ENCODE measurements at places on chromosomes 1 and 21.
A peak's percentile ranks its signal among the peaks of the same experiment; 100 is the strongest.

- H3K4me3 ChIP-seq: no peak overlapping the region
- H3K4me1 ChIP-seq: peaks cover 69% of the 10 kb centered on the region
- H3K36me3 ChIP-seq: no peaks in the 10 kb centered on the region
- peak overlapping the region; percentile 40 for H3K27ac ChIP-seq
These were observed 368.1 kb upstream of the ADGRL2 start for GRCh38 chr1:81432654-81433109.

DNA sequence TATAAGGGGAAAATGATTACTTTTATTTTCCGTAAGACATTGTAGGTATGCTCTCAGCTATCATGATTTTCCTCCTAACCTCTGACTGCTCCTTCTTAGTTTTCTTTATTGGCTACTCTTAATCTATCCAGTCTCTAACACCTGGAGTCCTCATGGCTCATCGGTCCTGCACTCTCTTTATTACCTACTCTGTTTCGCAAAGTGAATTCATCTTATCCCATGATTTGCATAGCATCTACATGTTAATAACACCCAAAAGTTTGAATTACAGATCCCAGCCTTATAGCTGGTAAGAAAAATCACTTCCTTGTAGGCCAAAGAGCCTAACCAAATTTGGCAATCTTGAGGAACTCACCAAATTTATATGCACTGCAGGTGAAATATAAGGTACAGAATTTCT is 136.3 kb downstream of the CDC42BPA start:
- H3K36me3 ChIP-seq: peaks cover 3% of the 10 kb centered on the region
- peaks cover 24% of the 10 kb centered on the region for H3K4me1 ChIP-seq
- H3K27ac ChIP-seq: no peak overlapping the region
- no peak for DNase-seq
- H3K27me3 ChIP-seq: no peaks in the 10 kb centered on the region

- H3K4me1 ChIP-seq: peaks cover 9% of the 10 kb centered on the region
- no peaks in the 10 kb centered on the region for H3K36me3 ChIP-seq
These were observed 1.0 kb downstream of the FTCD start for GRCh38 chr21:46154155-46154954.

GRCh38 chr21:33348706-33349105 is 23.9 kb downstream of the IFNAR1 start:
- H3K4me1 ChIP-seq: no peaks in the 10 kb centered on the region
- H3K27ac ChIP-seq: no peak overlapping the region
- H3K27me3 ChIP-seq: no peaks in the 10 kb centered on the region

DNA sequence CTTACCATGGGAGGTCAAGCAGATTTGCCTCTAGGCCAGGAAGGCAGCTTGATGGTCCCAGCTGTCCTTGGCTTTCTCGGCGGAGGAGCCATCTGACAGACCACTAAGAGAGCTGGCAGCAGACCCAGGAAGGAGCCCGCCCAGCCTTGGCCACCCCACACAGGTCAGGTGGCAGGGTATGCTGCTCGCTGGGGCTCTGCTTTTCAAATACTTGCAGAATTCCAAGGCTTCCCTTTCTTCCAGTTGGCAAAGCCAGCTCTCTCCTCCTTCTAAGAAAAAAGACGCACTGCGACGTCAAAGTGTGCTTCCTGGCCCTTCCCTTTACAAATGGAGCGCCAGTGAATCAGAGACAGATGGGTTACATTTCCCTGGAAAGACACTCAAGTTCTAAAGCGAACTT is 229.4 kb downstream of the CACNA1E start:
- H3K27ac ChIP-seq: no peak overlapping the region
- DNase-seq: no peak
- H3K4me1 ChIP-seq: peaks cover 36% of the 10 kb centered on the region

GRCh38 chr1:178004926-178005391 is 35.1 kb upstream of the SEC16B start:
- H3K4me1 ChIP-seq: peaks cover under 1% of the 10 kb centered on the region
- H3K36me3 ChIP-seq: no peaks in the 10 kb centered on the region
- H3K27ac ChIP-seq: no peak overlapping the region
- no peak overlapping the region for H3K4me3 ChIP-seq

- H3K4me1 ChIP-seq: peaks cover 55% of the 10 kb centered on the region
- peak overlapping the region; percentile 72 for H3K4me3 ChIP-seq
- H3K36me3 ChIP-seq: peaks cover 11% of the 10 kb centered on the region
- peaks cover 10% of the 10 kb centered on the region for H3K27me3 ChIP-seq
These were observed 1.4 kb downstream of the MOV10 start for GRCh38 chr1:112675728-112676381.

DNA sequence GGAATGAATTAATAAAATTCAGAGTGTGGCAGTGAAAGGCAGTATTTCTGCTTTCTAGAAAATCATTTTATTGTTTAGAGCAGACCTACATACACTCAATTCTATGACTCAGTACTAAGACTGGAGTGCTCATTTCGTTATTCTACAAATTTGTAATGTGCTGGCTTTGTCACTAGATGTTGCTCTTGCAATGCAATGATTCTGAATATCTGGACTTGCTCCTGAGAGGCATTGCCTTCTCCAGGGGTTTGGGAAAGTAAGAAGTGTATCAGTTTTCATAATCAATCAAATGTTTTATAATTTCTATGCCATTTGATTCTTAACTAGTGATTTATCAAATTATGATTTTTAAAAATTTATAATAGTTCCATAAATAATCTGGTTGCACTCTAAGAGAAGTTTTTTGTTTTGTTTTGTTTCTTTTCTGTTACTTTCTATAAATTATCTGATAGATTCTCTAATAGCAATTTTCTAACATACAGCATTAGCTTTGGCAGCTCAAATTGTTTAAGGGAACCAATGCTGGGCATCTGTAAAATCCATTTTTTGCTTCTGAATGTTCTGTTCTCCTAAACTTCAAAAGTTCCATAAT is 280.5 kb upstream of the SGIP1 start:
- H3K36me3 ChIP-seq: no peaks in the 10 kb centered on the region
- no peak for DNase-seq
- no peak overlapping the region for H3K27ac ChIP-seq
- H3K27me3 ChIP-seq: no peaks in the 10 kb centered on the region
- no peak overlapping the region for H3K4me3 ChIP-seq

GRCh38 chr1:163074716-163075284 is 5.6 kb downstream of the RGS4 start:
- H3K27me3 ChIP-seq: no peaks in the 10 kb centered on the region
- H3K36me3 ChIP-seq: no peaks in the 10 kb centered on the region
- H3K4me3 ChIP-seq: no peak overlapping the region
- no peak for DNase-seq
- H3K27ac ChIP-seq: no peak overlapping the region
- peaks cover 2% of the 10 kb centered on the region for H3K4me1 ChIP-seq

DNA sequence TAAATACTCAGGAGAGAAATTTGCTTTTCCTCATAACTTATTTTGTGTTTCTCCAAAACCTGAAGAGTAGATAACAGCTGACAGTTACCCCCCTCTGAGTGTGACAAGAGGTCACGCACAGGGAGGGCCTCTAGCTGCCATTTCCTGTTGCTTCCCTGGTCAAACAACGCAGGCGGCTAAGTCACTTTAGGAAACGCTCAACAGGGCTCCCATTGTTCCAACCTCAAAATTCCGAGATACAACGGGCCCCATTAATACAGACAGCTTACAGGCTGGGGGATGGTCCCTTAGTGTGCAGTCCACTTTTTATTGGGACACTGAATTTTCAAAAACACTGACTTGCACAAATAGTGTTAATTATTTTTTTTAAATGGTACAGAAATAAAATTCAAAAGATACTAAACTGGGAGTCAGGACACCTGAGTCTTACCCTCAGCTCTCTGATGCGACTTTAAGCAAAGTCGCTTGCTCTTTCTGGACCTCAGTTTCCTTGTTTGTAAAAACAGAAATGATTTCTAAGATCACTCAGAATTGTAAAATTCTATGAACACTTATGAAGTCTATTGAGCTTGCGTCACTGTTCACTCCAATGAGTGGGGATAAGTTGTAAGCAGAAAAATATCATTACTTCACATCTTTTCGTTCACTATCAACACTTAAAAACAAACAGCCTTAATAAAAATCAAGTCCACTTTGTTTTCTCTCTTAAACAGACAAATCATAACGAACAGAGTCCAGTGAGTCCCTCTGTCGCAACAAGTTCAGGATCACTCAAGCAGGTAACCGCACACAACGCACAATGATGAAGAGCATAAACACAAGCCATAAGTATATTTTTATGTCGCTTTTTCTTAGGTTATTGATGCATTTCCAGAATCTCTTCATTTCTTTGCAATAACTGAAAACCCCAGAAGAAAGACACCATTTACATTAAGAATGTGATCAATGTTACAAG is 13.5 kb downstream of the LZIC start:
- H3K4me1 ChIP-seq: peaks cover 42% of the 10 kb centered on the region
- no peaks in the 10 kb centered on the region for H3K27me3 ChIP-seq
- H3K27ac ChIP-seq: peak overlapping the region; percentile 97
- peak; percentile 41 for DNase-seq
- H3K4me3 ChIP-seq: peak overlapping the region; percentile 29
- peaks cover 22% of the 10 kb centered on the region for H3K36me3 ChIP-seq

DNA sequence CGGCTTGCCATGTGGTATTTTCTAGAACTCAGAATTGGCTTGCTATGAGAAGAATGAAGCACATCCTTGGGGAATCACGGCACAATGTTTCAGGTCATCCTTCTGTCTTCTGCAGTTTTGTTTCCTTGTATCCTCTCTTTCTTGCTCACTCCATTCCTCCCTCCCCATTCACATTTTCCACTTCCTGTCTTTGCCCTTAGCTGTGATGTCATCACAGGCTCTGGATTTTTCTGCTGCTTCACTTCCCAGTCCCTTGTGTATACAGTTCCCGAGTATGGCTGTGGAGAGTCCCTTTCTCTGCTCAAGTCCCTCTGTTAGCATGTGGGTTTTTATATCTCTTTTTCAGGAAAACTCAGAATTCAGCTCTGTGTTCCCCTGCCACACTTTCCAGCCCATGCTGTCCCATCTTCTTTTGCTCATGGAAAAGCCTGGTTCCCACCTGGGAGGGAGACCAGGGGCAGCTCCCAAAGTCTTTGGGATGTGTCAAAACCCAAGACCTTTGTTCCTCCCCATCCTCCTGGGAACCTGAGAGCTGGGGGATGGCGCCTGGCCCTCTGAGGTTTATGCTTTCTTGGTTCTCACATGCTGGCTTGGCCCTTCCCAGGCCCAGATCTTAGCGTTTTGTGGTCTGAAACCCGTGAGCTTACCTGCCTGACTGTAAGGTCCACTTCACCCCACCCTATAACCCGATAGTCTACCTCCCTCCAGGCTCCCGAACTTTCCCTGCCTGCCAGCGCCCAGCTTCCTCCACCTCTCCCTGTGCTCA is 4.8 kb upstream of the RGS16 start:
- no peak overlapping the region for H3K4me3 ChIP-seq
- H3K4me1 ChIP-seq: peaks cover 48% of the 10 kb centered on the region
- peaks cover 79% of the 10 kb centered on the region for H3K27me3 ChIP-seq
- no peaks in the 10 kb centered on the region for H3K36me3 ChIP-seq

DNA sequence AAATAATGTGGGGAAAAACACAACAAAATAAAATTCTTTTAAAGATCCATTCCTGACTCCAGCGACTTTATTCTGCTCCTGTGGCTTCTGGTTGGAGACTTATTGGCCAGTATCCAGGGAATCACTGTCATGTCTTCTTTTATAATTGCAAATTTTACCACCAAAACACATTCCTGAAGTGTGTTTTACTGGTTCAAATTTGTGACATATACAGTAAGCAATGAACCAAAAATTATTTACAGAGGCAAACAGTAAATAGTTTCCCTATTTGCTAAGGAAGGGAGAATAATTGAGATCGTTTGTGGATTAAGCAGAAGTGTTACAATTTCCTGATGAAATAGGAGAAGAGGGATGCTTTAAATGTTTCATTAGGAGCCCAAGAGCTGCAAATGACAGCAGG is 118.7 kb downstream of the ZNF281 start:
- H3K36me3 ChIP-seq: no peaks in the 10 kb centered on the region
- peaks cover 45% of the 10 kb centered on the region for H3K27me3 ChIP-seq
- no peak overlapping the region for H3K4me3 ChIP-seq
- H3K4me1 ChIP-seq: peaks cover 14% of the 10 kb centered on the region
- no peak overlapping the region for H3K27ac ChIP-seq

GRCh38 chr1:157844089-157844830 is 2.7 kb upstream of the CD5L start:
- no peak overlapping the region for H3K4me3 ChIP-seq
- H3K27ac ChIP-seq: no peak overlapping the region
- H3K36me3 ChIP-seq: no peaks in the 10 kb centered on the region
- no peak for DNase-seq
- no peaks in the 10 kb centered on the region for H3K4me1 ChIP-seq

DNA sequence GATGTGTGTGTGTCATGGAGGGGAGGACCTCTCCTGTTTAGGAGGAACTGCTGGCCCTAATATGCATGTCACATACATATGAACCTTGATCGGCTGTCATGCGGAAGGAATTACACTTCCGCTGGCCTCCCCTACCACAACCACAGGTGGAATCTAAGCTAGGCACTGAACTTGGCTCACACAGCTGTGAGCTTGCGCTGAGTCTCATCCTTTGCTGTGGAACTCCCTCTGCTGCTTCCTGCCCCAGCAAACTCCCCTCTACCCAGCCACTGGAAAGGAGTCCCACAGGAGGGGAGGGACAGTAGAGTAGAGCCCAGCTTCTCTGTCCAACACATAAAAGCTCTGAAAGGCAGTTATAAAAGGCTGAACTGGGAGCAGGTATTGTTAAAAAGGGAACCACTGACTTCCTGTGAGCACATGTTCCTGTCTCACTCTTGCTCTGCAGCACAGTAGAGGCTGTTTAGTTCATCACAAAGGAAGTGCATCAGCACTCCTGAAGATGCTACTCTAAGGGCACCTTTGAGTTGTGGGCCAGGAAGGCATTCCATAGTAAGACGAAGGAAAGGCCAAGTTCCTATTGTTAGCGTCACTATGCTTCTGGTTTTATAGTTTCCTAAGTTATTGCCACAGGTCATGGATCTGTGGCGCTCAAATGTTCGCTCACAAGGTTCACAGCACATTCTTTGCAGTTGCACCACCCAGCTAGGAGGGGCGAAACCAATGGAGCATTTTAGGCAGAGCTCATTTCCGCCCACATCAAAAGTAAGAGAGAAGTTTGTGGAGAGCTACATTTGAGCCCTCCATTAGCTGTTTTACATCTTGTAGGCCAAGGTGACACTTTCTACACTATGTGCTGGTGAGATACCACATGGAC is 17.7 kb upstream of the PTPRC start:
- peaks cover 9% of the 10 kb centered on the region for H3K4me1 ChIP-seq
- no peak overlapping the region for H3K4me3 ChIP-seq
- no peak overlapping the region for H3K27ac ChIP-seq

DNA sequence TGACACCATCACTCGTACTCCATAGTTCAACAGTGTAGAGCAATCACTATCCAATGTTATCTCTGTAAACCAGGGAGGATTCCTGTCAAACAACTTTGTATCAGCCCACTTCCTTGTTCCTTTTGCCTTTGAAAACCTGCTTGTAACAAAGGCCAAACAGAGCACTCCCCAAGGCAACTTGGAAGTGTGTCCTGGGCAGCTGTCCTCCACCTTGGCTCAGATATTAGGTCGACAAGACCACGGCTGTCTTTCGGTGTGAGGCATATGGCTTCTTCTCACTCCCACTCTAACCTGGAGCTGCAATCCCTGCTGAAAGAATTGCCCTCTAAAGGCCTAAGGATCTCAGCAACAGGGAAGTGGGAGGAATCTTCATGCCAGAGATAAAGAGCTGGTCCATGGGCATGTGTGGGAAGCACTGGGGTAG is 66.7 kb downstream of the ITPKB start:
- no peaks in the 10 kb centered on the region for H3K36me3 ChIP-seq
- no peak for DNase-seq
- no peak overlapping the region for H3K27ac ChIP-seq

- no peak overlapping the region for H3K27ac ChIP-seq
- no peak for DNase-seq
- peaks cover 36% of the 10 kb centered on the region for H3K36me3 ChIP-seq
- no peak overlapping the region for H3K4me3 ChIP-seq
These were observed 317.7 kb upstream of the ESRRG start for GRCh38 chr1:217040711-217041455.
